ENCODE measurements at places on chromosomes 16 and 17. TPM values are rescaled to one million over a fixed set of nuclear protein-coding genes. Genes with fewer than 3 reads are reported as not detected.

Gene SDK2
- 0.94 TPM for total RNA-seq

Gene BIRC5
- 0.16 TPM for total RNA-seq

Gene SCARF1
- total RNA-seq = 17.7 TPM

Gene WNT3
- total RNA-seq = 2.1 TPM

Gene TM4SF5
- total RNA-seq = not detected

Gene TNK1
- 2.1 TPM for total RNA-seq

Gene SLC5A11
- total RNA-seq = not detected

Gene MILR1
- total RNA-seq = 5.0 TPM

Gene STX1B
- 1.1 TPM for total RNA-seq

Gene CFAP52
- total RNA-seq = 0.41 TPM

Gene AARSD1
- total RNA-seq = 23.5 TPM

Gene ELMO3
- total RNA-seq = 1.0 TPM

Gene KRT33B
- not detected for total RNA-seq

Gene SETD1A
- total RNA-seq = 9.2 TPM

Gene MAPT
- total RNA-seq = 24.0 TPM

Gene MLKL
- 5.4 TPM for total RNA-seq

Gene DNAAF8
- 0.52 TPM for total RNA-seq

Gene PYY
- total RNA-seq = not detected

Gene ARSG
- total RNA-seq = 6.9 TPM

Gene SCIMP
- 3.1 TPM for total RNA-seq

Gene MYL11
- total RNA-seq = not detected
